ENCODE measurements at places on chromosomes 12 and 14. TPM values are rescaled to one million over a fixed set of nuclear protein-coding genes. Genes with fewer than 3 reads are reported as not detected.

DNA sequence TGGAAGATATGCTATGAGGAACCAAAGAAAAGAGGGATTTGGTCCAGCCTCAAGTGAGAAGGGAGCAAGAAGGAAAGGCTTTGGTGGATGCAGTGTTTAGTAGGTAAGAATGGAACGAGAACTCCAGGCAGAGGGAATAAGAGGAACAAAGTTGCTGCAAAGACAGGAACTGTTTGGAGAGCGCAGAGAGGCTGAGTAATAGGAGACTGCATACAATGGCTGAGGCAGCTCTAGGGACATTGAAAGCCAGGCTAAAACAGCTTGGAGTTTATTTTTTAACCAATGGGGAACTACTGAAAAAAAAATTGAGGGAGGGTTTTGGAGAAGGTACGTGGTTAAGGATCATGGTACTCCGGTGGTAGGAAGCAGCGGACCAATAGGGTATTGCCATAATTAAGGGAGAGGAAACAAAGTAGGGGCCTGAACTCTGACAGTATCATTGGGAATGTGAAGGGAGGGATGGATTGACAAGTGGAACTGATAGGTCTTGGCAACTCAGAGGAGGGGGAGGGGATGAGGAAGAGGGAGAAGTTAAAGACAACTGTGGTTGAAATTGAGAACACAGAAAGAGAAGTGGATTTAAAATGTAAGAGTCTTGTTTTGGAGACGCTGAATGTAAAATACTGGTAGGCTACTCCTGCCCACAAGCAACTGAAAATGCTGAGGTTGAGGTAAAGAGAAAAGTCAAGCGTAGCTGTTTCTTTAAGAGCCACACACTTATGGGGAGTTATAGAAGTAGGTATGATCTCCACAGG lies 4.8 kb downstream of the ASCL4 start:
- H3K4me1 ChIP-seq, result peaks cover 14% of the 10 kb centered on the region
- H3K27me3 ChIP-seq, result peaks cover 44% of the 10 kb centered on the region
- H3K4me3 ChIP-seq, result no peak overlapping the region
- no peak overlapping the region for H3K27ac ChIP-seq

DNA sequence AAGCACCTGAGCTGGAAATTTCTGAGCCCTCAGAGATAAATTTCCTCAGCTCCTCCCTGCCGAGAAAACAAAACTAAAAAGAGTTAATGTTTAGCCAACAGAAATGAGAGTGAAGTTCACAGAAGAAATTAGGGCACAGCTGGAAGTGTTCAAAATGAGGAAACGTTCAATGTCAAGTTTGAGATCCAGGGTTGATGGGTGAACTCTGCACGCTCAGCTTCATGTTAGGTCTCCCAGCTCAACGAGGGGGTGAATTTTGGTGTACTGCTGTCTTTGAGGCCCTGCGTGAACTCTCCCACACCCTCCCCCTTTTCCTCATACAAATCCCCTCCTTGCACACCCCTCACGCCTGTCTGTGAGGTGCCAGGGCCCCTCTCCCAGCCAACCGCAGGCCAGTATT lies 13.3 kb upstream of the OAS3 start:
- no peak overlapping the region for H3K4me3 ChIP-seq
- H3K27me3 ChIP-seq, result no peaks in the 10 kb centered on the region
- H3K4me1 ChIP-seq, result no peaks in the 10 kb centered on the region
- no peaks in the 10 kb centered on the region for H3K36me3 ChIP-seq
- no peak for DNase-seq

DNA sequence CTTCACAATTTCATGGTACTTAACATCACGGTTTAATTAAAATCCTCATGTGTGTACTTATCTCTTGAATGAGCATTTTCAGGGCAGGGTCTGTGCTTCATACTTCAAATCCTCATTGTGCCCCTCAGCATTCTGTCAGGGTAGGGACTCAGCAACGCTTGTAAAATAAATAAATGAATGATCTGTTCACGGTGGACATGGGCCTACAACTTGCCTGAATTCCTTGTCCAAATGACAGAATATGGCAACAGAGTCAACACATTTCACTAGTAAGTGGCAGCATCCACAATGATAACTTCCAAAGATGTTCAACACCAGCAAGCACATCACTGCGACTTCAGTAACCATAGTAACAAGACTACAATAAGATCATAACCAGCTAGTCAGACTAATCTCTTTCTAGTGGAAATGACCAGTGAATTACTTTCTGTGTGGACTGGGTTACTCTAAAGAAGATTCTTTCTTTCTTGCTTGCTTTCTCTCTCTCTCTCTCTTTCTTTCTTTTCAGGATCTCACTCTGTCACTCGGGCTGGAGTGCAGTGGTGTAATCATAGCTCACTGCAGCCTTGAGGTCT lies 14.5 kb upstream of the GNPTAB start:
- no peaks in the 10 kb centered on the region for H3K27me3 ChIP-seq
- H3K27ac ChIP-seq, result no peak overlapping the region
- DNase-seq, result no peak
- peaks cover 3% of the 10 kb centered on the region for H3K4me1 ChIP-seq

Gene EML5
- total RNA-seq, result 2.7 TPM

DNA sequence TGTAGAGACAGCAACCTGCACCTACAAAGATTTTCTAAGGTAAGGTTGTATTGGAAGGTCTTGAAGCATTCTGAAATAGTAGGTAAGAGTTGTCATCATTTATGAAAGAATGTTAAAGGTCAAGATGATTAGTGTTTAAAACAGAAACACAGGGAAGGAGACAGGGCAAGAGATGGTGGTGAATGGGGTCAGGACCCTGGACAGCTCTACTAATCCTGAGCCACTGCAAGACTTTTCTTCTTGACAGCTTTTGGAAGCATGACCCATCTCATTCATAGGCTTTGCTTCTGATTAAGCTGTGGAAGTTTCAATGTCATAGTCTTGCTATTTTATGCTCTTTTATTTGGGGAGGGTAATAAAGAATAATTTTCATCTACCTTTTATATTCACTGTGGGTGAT lies 75.5 kb upstream of the CAND1 start:
- H3K4me3 ChIP-seq, result no peak overlapping the region
- peak; percentile 54 for DNase-seq
- H3K27ac ChIP-seq, result no peak overlapping the region
- H3K4me1 ChIP-seq, result no peaks in the 10 kb centered on the region
- peaks cover 16% of the 10 kb centered on the region for H3K27me3 ChIP-seq

- H3K27me3 ChIP-seq, result peaks cover 21% of the 10 kb centered on the region
- no peak for DNase-seq
- no peaks in the 10 kb centered on the region for H3K36me3 ChIP-seq
- peaks cover 6% of the 10 kb centered on the region for H3K4me1 ChIP-seq
Measured at GRCh38 chr12:105083031-105083430, 1.2 kb downstream of the ALDH1L2 start.

GRCh38 chr14:73339846-73340595 lies 102.7 kb downstream of the PAPLN start:
- no peaks in the 10 kb centered on the region for H3K27me3 ChIP-seq
- no peak overlapping the region for H3K27ac ChIP-seq
- no peak overlapping the region for H3K4me3 ChIP-seq
- H3K36me3 ChIP-seq, result no peaks in the 10 kb centered on the region

DNA sequence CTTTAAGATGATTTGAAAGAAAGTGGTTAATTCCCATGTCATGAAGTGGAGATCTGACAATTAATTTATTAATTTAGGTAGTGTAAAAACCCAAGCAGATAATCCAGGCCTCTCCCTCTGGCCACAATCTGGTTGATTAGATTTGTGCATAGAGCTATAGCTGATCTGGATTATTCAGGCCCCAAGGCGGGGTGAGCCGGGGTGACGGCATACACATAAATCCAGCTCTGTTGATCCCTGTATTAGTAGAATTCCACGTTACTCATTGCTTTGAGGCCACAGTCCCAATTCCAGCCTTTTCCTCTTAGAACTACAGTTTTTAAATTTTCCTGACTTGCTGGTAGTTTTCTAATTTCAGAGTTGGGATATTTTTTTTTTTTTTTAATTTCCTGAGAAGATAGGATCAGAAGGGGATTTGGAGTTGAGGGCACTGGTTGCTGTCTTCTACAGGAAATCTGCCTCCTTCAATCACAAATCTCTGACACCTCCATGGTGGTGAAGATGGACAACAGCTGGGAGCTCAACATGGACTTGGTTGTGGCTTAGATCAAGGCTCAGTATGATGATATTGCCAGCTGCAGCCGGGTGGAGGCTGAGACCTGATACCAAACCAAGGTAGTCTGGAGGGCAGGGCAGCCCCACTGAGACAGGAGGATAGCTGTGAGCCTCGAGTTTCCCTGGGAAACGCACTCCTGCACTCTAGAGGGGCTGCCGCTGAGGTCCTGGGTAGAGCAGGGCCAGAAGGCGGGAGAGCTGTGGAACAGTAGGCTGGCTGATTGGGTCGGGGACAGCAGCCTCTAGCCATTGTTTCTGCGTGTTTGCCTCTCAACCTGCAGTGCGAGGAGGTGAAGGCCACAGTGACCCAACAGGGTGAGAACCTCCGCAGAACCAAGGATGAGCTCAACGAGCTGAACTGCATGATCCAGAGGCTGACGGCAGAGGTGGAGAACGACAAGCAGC lies 19.4 kb downstream of the KRT85 start:
- peaks cover 1% of the 10 kb centered on the region for H3K27me3 ChIP-seq
- H3K27ac ChIP-seq, result no peak overlapping the region
- peaks cover 18% of the 10 kb centered on the region for H3K4me1 ChIP-seq
- no peak overlapping the region for H3K4me3 ChIP-seq
- no peak for DNase-seq

Gene LMO3
- total RNA-seq, result not detected

Gene GPR132
- total RNA-seq, result 16.4 TPM

- H3K4me3 ChIP-seq, result no peak overlapping the region
- H3K27ac ChIP-seq, result no peak overlapping the region
- H3K36me3 ChIP-seq, result peaks cover 10% of the 10 kb centered on the region
- peaks cover 27% of the 10 kb centered on the region for H3K4me1 ChIP-seq
- DNase-seq, result no peak
- no peaks in the 10 kb centered on the region for H3K27me3 ChIP-seq
Measured at GRCh38 chr12:9902539-9903228, 21.4 kb downstream of the KLRF2 start.

- DNase-seq, result no peak
- H3K4me1 ChIP-seq, result peaks cover 5% of the 10 kb centered on the region
- H3K4me3 ChIP-seq, result no peak overlapping the region
- no peak overlapping the region for H3K27ac ChIP-seq
Measured at GRCh38 chr12:110935588-110935987, 15.2 kb upstream of the MYL2 start.

DNA sequence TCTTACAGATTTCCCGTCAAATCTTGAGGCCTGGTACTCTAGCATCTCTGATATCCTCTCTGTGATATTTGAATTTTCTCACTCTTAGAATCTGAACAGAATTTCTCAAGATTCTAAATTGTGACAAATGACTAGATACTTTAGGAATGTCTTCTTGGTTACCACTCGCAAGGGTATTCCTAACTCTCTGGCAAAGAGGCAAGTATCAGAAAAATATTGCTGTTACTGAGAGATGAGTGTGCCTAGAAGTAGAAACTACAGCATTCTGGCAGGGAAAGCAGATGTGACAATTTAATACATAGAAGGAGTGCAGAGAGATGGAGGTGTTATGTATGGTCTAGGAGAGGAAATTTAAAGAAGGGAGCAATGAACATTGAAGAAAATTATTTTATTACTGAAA lies 467.8 kb downstream of the LRIG3 start:
- peaks cover 2% of the 10 kb centered on the region for H3K27me3 ChIP-seq
- H3K4me1 ChIP-seq, result no peaks in the 10 kb centered on the region
- H3K4me3 ChIP-seq, result no peak overlapping the region
- no peaks in the 10 kb centered on the region for H3K36me3 ChIP-seq
- no peak overlapping the region for H3K27ac ChIP-seq

Gene TGM1
- 3.1 TPM for total RNA-seq

Gene MDGA2
- total RNA-seq, result not detected

Data from activated CD8-positive, alpha-beta T cell treated with anti-CD3 and anti-CD28 coated beads for 36 hours (primary cell).